Small intestine (tissue), 16 donors: ENCODE measurements at places on chromosomes 2 and 18.

GRCh38 chr2:8529706-8530277 is 152.1 kb upstream of the ID2 start:
- DNase-seq = no peak

DNA sequence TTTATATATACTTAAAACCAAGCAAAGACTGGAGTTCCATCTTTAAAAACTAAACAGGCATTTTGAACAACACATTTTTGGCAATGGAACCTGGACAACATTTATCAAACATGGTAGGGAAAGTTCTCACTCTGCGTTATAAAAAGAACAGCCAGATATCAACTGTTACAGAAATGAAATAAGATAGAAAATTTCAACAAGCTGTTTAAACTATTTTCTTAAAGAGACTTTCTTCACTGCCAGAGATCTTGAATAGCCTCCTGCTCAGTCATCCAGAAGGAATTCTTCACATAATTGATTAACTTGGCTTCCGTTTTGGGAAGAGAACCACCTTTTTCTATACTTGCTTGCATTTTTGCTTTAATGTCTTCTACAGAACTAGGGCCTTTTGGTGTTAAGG is 166.0 kb upstream of the PIK3C3 start:
- DNase-seq = no peak

GRCh38 chr2:17318013-17318412 is 200.2 kb downstream of the RAD51AP2 start:
- no peak for DNase-seq

DNA sequence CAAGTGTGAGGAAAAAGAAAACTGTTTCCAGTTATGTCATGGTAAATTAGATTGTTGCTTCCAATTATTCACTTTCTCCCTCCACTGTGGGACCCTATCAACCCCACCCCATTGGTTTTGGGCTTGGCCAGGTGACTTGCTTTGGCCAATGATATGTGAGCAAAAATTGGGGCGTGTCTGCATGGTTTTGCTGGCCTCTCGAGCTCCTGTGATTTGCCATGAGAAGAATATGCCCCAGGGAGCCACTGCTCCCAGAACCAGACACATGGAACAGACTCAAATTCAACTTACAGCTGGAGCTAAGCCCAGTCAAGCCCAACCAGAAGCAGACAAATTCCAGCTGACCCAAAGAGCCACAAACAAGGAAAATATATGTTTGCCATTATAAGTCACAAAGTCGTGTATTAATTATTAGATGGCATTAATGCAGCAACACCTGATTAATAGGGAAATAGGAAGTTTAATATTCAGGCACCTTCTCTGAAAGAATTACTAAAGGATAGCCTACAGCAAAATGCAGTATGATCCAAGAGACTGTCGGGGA is 248.9 kb downstream of the ANAPC1 start:
- DNase-seq = no peak

DNA sequence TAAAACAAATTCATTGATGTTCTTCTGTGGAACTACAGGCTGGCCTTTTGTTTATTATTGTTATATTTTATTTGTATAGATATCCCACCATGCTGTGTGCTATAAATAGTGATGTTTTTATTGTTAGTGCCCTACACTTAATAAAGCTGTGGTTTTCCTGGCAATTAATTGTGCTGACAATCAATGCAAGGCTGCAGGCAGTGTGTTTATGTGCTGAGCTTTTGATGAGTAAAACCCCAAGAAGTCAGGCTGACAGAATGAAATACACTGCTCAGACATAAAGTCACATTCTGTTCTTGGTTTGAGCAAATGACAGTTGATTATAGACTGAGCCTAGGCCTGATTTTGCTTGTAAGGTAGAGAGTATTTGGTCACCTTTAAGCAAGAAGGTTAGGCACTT is 362.7 kb downstream of the CPS1 start:
- no peak for DNase-seq

GRCh38 chr18:23629444-23629946 is 33.2 kb downstream of the ANKRD29 start:
- DNase-seq = peak; percentile 70

GRCh38 chr18:58831606-58832005 is 33.1 kb upstream of the ZNF532 start:
- no peak for DNase-seq

GRCh38 chr2:48200620-48201293 is 294.5 kb upstream of the FBXO11 start:
- DNase-seq = no peak

DNA sequence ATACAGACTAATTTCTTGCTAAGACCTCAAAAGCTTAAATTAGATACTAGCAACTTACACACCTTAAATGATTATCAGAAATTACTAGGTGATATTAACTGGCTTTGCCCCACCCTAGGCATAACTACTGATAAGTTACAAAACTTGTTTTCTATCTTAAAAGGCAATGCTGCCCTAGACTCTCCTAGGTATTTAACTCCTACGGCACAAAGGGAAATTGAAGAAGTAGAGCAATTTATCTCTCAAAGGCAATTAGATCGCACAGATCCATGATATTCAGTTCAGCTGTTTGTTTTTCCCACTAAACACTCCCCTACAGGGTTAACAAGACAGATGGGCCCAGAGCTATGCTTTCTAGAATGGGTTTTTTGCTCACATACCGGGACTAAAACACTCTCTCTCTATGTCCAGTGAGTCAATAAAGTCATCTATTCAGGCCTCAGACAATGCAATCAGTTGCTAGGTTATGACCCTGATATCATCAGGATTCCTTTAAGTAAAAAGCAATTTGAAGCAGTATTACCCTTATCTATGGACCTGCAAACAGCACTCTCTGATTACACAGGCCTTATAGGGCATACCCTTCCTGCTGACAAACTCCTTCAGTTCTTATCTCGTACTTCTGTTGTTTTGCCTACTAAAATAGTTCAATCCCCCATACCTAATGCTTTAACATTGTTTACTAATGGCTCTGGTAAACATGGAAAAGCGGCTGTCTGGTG is 14.3 kb downstream of the MAP3K2 start:
- DNase-seq = no peak

GRCh38 chr2:64919261-64919660 is 69.9 kb upstream of the SLC1A4 start:
- no peak for DNase-seq

DNA sequence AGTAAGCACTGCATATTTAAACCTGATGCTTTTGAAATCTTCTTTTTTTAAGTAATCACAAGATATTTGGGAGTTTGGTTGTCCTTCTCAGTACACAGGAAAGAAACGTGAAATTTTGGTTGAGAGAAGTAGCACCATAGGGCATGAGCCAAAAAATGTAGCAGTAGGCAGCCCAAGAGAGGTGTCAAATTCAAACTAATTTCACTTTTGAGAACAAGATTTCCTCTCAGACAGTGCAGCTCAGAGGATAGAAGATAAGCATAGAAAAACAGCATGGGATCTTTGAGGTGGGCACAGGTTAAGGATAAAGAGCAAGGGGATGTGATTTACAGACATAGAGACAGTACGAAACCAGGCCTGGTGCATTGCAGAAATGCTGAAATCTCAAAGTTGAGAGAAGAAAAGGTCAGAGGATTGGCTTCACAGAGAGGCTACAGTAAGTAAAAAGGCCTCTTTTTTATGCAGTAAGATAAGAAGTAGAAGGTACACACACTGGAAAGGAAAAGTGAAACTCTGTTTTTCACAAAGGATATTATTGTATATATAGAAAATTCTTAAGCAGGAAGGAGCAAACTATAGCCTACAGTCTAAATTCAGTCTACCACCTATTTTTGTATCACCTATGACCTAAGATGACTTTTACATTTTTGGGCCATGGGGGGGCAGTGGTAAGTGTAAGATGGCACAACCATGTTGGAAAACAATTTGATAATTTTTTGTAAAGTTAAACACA is 89.8 kb downstream of the PKP4 start:
- DNase-seq = no peak

- DNase-seq = peak; percentile 6
Measured at GRCh38 chr18:44180683-44181082, 500.0 kb upstream of the SETBP1 start.

DNA sequence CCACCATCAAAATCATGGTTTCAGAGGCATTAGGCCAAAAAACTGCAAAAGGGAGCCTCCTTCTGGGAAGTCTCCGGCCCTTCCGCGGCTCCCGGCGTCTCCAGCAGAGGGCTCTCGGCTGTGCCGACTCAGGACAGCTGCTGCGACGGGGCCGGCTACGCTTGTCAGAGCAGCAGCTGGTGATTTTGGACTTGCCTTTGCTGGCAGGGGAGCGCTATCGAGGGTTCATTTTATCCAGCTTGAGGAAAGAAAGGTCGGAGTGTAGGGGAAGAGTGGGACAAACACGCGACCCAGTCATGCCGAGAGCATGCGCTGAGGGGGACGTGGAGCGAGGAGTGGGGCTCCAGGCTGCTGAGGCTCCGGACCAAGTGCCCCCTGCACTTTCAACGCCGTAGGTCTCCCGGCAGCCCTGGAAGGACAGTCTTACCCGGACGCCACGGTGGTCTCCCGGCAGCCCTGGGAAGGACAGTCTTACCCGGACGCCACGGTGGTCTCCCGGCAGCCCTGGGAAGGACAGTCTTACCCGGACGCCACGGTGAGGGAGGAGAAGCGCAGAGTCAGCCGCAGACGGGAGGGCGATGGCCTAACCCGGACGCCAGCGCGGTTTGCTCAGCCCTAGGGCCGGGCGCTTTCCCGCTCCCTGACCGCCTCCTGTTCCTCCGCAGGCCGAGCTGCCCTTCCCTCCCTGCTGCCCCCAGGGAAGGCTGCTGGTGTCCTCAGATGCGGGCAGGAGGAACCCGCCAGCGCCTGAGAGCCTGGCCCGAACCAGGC is 21.7 kb downstream of the DDX18 start:
- DNase-seq = peak; percentile 67

GRCh38 chr2:154995361-154995760 is 296.9 kb downstream of the KCNJ3 start:
- no peak for DNase-seq

- DNase-seq = peak; percentile 60
Measured at GRCh38 chr2:9895669-9896590, 52.7 kb downstream of the TAF1B start.

DNA sequence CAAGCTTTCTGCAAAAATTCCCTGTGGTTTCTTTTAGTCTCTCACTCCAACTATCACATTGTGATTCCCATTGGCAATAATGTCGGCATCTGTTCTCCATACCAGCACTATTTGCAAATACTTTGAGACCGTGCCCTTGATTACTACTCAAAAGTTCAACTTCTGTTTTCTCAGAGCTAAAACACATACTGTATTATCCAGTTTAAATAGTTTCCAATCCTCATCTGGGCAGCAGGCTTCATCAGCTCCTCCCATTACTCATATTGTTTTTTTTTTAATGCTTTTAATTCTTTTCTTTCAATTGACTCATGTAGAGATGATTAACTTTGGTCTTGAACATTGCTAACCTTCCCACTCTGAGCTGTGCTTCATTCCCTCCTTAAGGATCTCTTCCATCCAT is 135.8 kb downstream of the METTL8 start:
- no peak for DNase-seq

GRCh38 chr2:179952658-179953057 is 54.4 kb downstream of the CWC22 start:
- no peak for DNase-seq

DNA sequence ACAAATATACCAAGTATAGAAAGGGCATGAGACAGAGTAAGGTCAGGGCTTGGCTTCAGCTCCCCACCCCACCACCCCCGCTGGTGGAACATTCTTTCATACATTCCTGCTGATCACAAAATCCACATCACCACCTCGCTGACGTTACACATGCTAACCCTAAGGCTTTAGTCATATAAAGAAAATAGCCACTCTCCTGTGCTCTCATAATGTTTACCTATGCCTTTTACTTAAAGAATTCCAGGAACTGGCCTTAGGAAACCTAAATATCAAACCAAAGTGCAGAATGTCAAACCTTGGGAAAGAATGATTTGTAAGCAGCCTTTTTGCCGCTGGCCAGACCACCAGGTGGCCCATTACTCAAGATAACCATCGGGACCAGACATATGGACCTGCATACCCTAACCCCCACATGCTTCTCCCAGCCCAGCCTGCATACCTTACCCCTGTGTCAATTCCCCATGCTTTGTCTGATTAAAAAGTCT is 136.3 kb upstream of the SLC39A10 start:
- no peak for DNase-seq

- DNase-seq = no peak
Measured at GRCh38 chr2:190817082-190817481, 63.5 kb upstream of the GLS start.

DNA sequence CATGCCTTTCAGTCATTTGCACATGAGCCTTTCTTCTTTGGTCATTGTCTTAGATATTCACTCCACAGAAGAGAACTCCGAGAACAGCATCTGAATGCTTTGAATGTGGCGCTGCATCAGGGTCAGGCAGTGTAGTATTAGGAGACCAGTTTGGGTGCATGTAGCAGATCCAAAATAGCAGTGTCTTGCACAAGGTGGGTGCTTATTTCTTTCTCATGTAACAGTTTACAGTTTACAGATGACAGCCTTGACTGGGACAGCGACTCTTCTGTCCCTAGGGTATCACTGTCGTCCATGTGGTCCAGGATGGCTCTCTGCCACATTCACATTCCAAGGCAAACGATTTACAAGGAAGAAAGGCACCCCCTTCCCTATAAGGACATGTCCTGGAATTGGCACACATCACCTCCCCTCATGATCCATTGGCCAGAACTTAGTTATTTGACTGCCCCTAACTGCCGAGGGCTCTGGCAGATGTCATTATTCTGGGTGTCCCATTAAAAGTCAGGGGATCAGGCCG is 101.0 kb downstream of the STPG4 start:
- no peak for DNase-seq

GRCh38 chr2:28684142-28684858 is 67.3 kb upstream of the PPP1CB start:
- no peak for DNase-seq

DNA sequence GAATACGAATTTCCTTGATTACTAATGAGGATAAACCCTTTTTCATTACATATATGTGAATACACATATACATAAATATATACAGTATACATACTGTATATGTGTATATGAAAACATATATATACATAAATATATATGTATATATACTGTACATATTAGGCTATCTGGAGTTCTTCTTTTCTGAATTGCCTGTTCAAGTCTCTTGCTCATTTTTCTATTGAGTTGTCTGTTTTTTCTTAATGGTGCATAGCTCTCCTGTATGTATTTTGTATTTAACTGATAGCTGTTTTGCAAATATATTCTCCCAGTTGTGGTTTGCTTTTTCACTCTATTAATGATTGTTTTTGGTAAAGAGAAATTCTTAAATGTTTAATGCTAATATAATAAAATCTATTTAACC is 8.9 kb upstream of the GCFC2 start:
- no peak for DNase-seq

- DNase-seq = no peak
Measured at GRCh38 chr2:1484131-1484884, 71.0 kb downstream of the TPO start.

- no peak for DNase-seq
Measured at GRCh38 chr2:199819746-199820145, 31.2 kb downstream of the FTCDNL1 start.

DNA sequence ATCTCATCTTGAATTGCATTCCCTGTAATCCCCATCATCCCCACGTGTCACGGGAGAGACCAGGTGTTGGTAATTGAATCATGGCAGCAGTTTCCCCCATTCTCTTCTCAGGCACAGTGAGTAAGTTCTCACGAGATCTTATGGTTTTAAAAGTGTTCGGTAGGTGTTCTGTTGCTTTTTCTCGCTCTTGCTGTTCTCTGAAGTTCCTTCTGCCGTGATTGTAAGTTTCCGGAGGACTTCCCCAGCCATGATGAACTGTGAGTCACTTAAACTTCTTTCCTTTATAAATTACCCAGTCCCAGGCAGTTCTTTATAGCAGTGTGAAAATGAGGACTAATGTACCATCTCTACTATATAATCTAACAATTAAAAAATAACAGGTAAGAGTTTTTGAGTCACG is 409.9 kb upstream of the NRXN1 start:
- DNase-seq = no peak

- DNase-seq = no peak
Measured at GRCh38 chr2:212898011-212898410, 253.4 kb downstream of the IKZF2 start.
